ENCODE measurements at places on chromosomes 12 and 14. TPM values are rescaled to one million over a fixed set of nuclear protein-coding genes. Genes with fewer than 3 reads are reported as not detected.

Gene PPP1R36
- total RNA-seq: 0.24 TPM

Gene FGD6
- total RNA-seq: 9.2 TPM

Gene IL31
- not detected for total RNA-seq

Gene LRTM2
- not detected for total RNA-seq

Gene KRT71
- total RNA-seq: not detected

Gene GPR135
- 2.3 TPM for total RNA-seq

Gene CBLN3
- 0.12 TPM for total RNA-seq

Gene NPAS3
- 1.3 TPM for total RNA-seq

Gene KRT78
- not detected for total RNA-seq

Gene ABHD4
- 6.1 TPM for total RNA-seq

Gene OTUB2
- total RNA-seq: 0.51 TPM

Gene NPFF
- total RNA-seq: 0.43 TPM

Gene AICDA
- total RNA-seq: not detected

Gene SIX6
- total RNA-seq: not detected

Gene ASIC1
- total RNA-seq: 8.9 TPM

Gene P2RX2
- total RNA-seq: not detected

Gene TC2N
- 0.41 TPM for total RNA-seq

Gene PTPN21
- total RNA-seq: 12.6 TPM

Gene TSHR
- 0.30 TPM for total RNA-seq

Gene NEUROD4
- not detected for total RNA-seq

Gene B4GALNT3
- 33.0 TPM for total RNA-seq

Gene SMIM41
- not detected for total RNA-seq

Gene CRACR2A
- 14.3 TPM for total RNA-seq

Gene FAM186B
- total RNA-seq: 0.10 TPM

Gene SRRM4
- not detected for total RNA-seq

Gene HOXC4
- total RNA-seq: 4.7 TPM

Gene TMEM30B
- 6.2 TPM for total RNA-seq

Gene ISCA2
- 31.7 TPM for total RNA-seq

Gene RNASE1
- total RNA-seq: not detected

Gene CAPZA3
- total RNA-seq: not detected

Gene KRT83
- total RNA-seq: not detected

Gene FAM181A
- total RNA-seq: not detected

Gene CLEC2B
- total RNA-seq: not detected

Gene TDRD9
- total RNA-seq: not detected

Gene RPL6
- 2,828 TPM for total RNA-seq

Gene GPR68
- not detected for total RNA-seq

Gene ASPG
- total RNA-seq: 0.51 TPM

Gene NGB
- total RNA-seq: not detected

Gene CLEC4D
- not detected for total RNA-seq

Data from SJCRH30 (cell line).